ENCODE measurements at places on chromosomes 5 and 9. TPM values are rescaled to one million over a fixed set of nuclear protein-coding genes. Genes with fewer than 3 reads are reported as not detected.

NSD1 gene
- total RNA-seq = 16.9 TPM

CDKN2B gene
- total RNA-seq = not detected

FOXD4L6 gene
- not detected for total RNA-seq

CDH9 gene
- not detected for total RNA-seq

ACOT12 gene
- not detected for total RNA-seq

SERF1A gene
- total RNA-seq = 2.0 TPM

GPR150 gene
- total RNA-seq = 0.15 TPM

PROB1 gene
- 0.28 TPM for total RNA-seq

SLC25A2 gene
- not detected for total RNA-seq

ADGRD2 gene
- not detected for total RNA-seq

FOXD4L4 gene
- 0.13 TPM for total RNA-seq

RANBP17 gene
- 3.0 TPM for total RNA-seq

TOPORS gene
- total RNA-seq = 18.7 TPM

SLC6A7 gene
- total RNA-seq = not detected

C5orf52 gene
- not detected for total RNA-seq

ADAMTS2 gene
- total RNA-seq = 0.07 TPM

MAN2A1 gene
- total RNA-seq = 17.3 TPM

PCDHGA4 gene
- total RNA-seq = 0.14 TPM

GFPT2 gene
- 62.8 TPM for total RNA-seq

AK3 gene
- 61.0 TPM for total RNA-seq

DCTN4 gene
- 19.1 TPM for total RNA-seq

TLN1 gene
- total RNA-seq = 138 TPM

GABRA1 gene
- total RNA-seq = not detected

DRD1 gene
- total RNA-seq = 0.24 TPM

CAVIN4 gene
- total RNA-seq = 0.38 TPM

SLCO4C1 gene
- 0.04 TPM for total RNA-seq

PARP8 gene
- total RNA-seq = 0.07 TPM

C8G gene
- total RNA-seq = 0.94 TPM

LURAP1L gene
- total RNA-seq = 21.8 TPM

LCN9 gene
- total RNA-seq = not detected

PCDH1 gene
- 3.1 TPM for total RNA-seq

FAM221B gene
- not detected for total RNA-seq

ZNF883 gene
- 0.90 TPM for total RNA-seq

PCDHB16 gene
- not detected for total RNA-seq

NPR3 gene
- total RNA-seq = 18.5 TPM

GRIN3A gene
- not detected for total RNA-seq

All from A549 treated with ZK216348 at 1 μM for 4 hours (cell line).